NCI-H2081 treated with DMSO at 0.1 percent for 48 hours (cell line): ENCODE measurements at places on chromosomes 7 and 10.

DNA sequence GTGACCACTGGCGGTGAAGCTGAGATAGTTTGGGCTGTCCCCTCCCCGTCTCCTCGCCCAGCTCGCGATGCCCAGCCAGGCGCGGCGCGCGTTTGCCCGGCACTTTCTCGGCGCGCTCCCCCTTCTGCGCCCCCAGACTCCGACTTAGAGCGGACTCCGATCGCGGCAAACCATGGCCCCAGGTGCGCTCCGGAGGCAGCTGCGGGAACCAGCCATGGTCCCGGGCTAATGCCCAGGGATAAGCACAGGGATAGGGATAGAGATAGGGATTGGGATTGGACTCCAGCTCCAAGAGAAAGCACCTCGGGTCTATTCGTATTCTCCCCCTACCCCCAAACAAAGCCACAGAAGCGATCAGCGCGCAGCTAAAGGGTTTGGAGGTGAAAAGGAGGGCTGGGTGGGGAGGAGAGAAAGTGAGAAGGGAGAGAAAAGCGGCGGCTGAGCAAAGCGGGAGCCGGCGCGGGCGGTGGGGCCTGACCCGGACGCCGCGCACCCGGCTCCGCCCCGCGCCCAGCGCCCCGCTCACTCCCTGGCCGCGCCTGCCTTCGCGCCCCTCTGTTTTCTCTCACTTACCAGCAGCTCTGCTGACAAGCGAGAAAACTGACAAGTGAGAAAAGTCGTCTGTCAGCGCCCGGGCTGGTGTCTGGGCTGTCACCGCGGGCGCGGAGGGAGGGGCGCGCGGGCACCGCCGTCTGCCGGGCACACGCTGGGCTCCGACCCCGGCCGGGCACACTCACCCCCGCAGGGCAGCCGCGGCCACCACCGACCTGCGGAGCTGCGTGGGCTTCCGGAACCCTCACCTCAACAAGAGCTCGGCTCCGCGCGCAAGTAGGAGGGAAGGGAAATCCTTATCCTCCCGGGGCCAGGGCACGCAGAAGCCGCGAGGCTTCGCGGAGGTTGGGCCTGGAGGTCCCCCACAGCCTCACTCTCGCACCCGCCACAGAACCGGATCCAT is at the start of gene PDE1C:
Gene PDE1C (minus strand): TSS at position 2 of the 955 bp plus-strand sequence.
- no peak for DNase-seq

GRCh38 chr10:70222340-70222794 is 10.9 kb downstream of the PPA1 start:
- DNase-seq = no peak

DNA sequence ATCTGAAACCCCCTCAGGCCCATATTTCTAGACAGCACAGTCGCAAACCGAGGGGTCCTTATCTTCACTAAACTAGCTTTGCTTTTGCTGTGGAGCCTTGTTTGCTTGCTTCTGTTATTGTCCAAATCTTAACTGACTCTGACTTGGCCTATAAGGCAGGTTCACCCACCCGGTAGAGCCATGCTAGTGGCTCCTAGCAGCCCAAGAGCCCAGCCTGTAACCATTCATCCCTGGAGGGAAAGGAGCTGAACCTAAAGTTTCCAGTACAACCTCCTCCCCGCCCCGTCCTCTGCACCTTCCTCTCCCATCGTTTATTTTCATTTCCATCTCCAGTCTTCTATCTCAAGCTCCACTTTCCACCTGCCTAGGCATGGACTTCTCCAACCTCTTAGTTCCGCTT is 345.7 kb downstream of the PTPRN2 start:
- DNase-seq = no peak

DNA sequence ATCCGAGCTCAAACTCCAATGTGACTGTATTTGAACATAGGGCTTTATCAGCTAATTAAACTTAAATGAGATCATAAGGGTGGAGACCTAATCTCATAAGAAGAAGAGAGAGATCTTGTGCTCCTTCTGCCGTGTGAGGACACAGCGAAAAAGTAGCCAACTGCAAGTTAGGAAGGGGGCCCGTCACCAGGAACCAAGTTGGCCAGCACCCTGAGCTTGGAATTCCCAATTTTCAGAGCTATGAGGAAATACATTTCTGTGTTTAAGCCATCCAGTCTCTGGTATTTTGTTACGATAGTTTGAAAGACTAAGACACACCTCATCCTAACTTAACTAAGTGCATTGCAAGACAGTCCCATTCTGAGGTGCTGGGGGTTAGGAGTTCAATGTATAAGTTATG is 14.1 kb upstream of the WDR86 start:
- no peak for DNase-seq

GRCh38 chr10:75208181-75208580 is 2.4 kb upstream of the VDAC2 start:
- no peak for DNase-seq

- no peak for DNase-seq
Observed at GRCh38 chr10:28318626-28319025, 15.8 kb upstream of the MPP7 start.

- DNase-seq = no peak
Observed at GRCh38 chr7:77455321-77455720, 39.2 kb upstream of the GSAP start.

DNA sequence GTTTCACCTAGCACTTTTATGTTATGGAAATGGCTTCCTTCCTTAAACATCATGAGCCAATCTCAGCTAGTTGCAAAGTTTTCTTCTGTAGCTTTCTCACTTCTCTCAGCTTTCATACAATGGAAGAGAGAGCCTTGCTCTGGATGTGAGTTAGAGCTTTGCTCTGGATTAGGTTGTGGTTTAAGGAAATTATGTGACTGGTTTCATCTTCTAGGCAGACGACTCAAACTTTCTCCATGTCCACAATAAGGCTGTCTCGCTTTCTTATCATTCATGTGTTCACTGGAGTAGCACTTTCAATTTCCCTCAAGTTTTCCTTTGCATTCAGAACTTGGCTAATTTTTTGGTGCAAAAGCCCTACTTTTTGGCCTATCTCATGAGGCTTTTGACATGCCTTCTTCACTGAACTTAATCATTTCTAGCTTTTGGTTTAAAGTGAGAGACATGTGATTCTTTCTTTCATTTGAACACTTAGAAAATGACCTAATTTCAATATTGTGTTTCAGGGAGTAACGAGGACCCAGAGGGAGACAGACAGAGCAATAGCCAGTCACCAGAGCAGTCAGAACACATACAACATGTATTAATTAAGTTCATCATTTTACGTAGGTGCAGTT is 49.8 kb downstream of the CNOT4 start:
- DNase-seq = no peak

DNA sequence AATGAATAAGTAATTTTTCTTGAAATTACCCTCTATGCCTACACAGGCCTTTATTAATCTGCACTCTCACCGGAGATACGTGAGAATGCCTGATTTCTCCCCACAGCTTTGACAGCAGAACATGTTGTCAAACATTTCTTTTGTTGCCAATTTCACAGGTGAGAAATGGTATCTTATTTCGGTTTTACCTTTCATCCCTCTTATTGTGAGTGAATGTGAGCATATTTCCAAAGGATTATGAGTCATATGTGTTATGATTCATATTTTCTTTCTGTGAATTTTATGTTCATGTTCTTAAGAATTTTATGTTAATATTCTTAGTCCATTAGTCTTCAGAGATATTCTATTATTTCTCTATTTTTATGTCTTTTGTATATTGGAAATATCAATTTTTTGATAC is 965.1 kb downstream of the CCSER2 start:
- DNase-seq = no peak

- DNase-seq = no peak
Observed at GRCh38 chr10:71526653-71527052, 129.9 kb downstream of the CDH23 start.

DNA sequence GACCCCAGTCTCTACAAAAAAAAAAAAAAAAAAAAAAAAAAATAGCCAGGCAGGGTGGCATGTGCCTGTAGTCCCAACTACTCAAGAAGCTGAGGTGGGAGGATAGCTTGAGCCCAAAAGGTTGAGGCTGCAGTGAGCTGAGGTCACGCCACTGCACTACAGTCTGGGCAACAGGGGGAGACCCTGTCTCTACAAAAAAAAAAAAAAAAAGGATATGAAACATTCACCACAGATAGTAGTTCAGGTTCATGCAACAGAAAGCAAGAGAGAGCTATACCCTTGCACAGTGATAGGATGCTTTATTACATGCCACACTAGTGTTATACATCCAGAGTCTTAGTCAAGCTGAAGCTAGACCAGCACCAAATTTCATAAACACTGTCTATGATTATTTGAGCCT is 148.4 kb upstream of the KAT6B start:
- no peak for DNase-seq

GRCh38 chr10:46014206-46014605 is 16.2 kb downstream of the NCOA4 start:
- DNase-seq = no peak

GRCh38 chr7:27377988-27378387 is 135.4 kb downstream of the EVX1 start:
- no peak for DNase-seq

DNA sequence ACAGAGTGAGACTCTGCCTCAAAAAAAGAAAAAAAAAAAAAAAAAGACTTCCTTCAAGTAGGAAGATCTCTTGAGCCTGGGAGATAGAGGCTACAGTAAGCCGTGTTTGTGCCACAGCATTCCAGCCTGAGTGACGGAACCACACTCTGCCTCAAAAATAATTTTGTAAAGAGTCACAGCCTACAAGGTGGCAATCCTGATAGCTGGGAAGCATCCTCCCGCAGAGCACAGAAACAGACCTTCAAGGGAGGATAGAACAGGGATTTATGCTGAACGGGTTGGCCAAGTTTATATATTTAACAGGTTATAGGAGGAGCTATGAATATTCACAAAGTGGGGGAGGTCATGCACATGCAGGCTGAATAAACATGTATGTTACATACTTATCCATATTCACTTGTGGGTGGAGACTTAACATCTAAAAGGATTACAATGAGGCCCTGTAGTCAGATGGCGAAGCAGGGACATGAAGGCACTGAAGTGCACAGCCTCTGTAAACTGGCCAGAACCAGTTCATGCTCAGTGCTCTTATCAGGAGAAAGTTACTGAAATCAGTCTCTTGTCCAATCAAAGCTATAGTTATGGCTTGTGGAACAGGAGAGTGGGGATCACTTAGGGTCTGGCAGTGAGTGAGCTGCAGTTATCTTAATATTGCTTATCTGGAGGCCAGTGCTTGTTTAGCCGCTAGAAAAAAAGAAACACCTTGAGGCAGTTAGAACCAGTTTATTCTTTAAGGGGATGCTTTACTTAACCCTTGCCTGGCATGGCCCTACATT is 6.8 kb downstream of the LMBR1 start:
- no peak for DNase-seq

DNA sequence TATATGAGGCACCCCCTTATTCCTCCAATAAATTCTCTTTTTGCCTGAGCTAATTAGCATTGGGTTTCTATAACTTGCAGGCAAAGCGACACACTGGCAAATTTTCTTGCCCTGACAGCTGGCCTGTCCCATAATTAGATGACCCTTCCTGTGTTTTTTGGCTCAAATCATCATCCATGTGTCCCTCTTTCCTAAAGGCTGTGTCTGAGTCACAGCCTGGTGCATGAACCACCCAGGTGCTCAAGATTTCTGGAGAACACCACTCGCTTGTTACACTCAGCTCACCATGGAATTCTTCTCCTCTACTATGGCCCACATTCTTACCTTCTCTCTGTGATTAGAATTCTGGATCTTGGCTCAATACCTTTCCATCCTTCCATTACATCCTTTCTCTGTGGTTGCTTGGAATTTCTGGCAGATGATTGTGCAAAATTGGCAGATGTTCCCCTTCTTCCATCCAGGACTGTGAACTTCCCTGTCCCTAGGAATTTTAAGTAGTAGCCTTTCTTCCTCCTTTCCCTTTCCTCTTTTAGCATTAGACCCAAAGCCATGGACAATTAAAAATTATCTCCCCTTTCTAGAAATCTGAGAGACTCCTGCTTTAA is 116.0 kb upstream of the ANKRD1 start:
- no peak for DNase-seq

DNA sequence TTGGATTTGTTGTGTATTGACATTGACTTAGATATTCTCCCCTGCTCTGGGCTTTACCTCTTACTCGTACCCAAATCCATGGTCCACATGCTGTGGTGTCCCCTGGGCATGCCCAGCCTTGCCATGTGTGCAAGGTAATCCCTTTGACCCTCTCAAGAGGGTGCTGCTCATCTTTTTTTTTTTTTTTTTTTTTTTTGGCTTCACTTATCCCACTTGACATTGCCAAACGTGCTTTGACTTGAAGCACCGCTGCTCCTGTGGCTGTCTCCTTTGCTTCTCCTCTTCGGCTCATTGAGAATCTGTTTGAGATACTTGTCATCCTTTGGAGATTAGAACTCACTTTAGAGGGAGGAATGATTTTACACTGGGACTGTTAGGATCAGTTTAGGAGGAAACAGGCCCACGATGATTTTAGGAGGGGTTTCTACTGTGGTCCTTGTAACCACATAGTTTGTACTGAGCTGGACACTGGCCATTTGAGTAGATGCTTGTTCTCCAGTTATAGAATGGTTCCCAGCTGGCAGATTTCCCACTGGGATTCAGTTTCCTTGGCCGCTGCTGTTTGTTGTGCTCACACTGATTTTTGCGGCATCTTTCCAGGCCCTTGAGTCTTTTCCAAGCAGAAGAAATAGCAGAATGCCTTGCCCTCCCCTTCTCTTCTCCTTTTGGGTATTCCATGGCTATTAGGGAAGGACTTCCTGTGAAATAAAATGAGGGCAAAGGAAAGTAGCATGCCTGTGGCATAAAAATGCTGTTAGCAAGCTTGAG is 184.8 kb downstream of the AUTS2 start:
- DNase-seq = no peak

DNA sequence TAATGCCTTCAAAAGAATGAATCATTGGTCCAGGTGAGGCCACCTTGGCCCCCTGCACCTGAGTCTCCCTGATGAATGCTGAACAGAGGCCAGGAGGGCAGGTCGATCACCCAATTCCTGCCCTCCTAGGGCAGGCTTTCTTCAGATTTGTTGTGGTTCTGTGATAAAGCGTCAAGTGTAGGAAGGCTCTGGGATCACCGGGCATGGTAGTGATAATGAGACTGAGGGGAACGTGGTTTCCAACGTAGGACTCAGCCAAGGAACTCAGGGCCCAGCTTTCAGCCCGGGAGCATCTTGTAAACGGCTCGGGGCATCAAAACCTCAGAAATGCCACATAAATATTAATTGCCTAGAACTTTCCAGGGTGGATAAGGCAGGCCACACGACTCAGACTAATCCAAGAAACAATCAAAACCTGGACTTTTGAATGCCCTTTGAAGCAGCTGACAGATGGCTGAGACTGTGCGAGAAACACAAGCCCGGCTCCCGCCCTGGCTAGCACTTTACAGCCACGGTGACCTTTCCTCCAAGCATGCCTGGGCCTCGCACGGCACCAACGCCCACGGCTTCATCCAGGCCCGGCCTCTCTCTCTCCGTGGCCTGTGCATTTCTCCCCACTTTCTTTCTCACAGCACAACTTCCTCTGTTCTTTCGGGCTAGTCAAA is 239.3 kb upstream of the GRB10 start:
- DNase-seq = no peak

DNA sequence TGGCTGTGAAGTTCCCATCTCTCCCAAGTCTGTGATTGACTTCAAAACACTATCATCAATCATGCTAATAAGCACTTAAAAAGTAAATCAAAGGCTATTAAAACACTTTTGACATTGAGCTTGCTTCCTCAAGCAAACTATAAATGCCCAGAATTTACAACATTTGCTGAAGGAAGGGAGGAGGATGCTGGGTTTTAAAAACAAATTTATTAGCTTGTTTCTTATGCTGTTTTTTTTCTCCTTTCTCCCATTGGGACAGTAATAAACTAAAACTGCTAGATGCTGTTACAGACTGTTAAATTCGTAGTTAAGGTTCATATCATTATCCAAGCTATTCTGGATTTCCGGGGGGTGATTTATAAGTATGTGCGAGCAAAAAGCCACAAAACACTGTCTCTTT is 250.5 kb downstream of the SORCS1 start:
- DNase-seq = no peak
